ENCODE measurements at places on chromosomes 13 and 19. TPM values are rescaled to one million over a fixed set of nuclear protein-coding genes. Genes with fewer than 3 reads are reported as not detected.

KL gene
- 12.5 TPM for total RNA-seq

- DNase-seq: no peak
- no peaks in the 10 kb centered on the region for H3K4me1 ChIP-seq
- H3K27ac ChIP-seq: no peak overlapping the region
- no peaks in the 10 kb centered on the region for H3K36me3 ChIP-seq
These were observed 282.5 kb downstream of the ATP8A2 start for GRCh38 chr13:25654322-25654721.

- H3K27me3 ChIP-seq: no peaks in the 10 kb centered on the region
- H3K27ac ChIP-seq: no peak overlapping the region
- no peaks in the 10 kb centered on the region for H3K4me1 ChIP-seq
- no peaks in the 10 kb centered on the region for H3K36me3 ChIP-seq
- no peak overlapping the region for H3K4me3 ChIP-seq
These were observed 428.8 kb downstream of the DCT start for GRCh38 chr13:94050686-94051085.

CCDC70 gene
- total RNA-seq: not detected

DNA sequence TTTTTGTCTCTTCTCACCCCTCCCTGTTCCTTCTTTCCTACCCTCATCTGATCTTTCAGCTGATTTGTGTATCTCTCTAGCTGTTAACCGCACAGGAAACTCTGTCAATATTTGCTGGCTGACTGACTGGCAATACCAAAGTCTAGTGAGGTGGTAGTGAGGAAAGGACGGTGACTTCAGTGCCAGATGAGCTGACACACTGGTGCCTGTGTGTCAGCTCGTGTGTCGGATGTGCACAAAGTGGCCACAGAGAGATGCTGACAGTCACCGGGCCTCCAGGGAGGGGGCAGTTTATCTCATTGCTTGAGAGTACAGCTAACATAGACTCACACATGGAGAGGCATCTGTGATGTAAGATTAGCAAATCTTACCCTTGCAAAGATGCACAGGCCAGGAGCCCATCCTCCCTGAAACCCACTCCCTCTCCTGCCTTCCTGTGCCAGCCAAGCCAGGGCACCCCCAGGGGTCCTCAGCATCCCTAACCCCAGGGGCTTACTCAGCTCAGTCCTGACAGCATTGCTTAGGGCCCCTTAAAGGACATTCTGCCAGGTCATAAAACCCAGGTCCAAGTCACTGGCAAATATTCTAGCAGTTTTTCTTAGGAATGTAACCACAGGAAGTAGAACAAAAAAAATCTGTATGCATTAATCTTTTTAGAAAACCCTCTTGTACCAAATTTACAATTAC lies 80.2 kb downstream of the SHISA2 start:
- H3K4me1 ChIP-seq: no peaks in the 10 kb centered on the region
- no peak for DNase-seq
- no peaks in the 10 kb centered on the region for H3K27me3 ChIP-seq
- H3K27ac ChIP-seq: no peak overlapping the region
- no peaks in the 10 kb centered on the region for H3K36me3 ChIP-seq
- H3K4me3 ChIP-seq: no peak overlapping the region

DNA sequence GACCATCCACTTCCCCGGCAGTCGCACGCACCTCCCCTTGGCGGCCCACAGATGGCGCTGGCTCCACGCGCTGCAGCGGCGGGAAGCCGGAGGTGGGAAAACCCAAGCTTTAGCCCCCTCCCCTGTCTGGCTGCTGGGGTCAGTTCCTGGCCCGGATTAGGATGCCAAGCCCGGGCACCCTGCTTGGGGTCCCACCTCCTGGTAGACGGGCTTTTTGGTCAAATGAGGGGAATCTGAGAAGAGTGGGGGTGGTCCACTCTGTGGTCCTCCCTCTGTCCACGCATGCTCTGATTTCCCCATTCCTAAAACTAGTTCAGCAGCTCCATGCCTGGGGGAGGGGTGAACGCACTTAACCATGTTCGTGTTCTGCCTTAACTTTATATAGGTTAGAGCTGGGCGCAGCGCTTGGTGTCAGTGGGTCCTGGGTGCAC lies 8.1 kb upstream of the ADGRE2 start:
- no peaks in the 10 kb centered on the region for H3K4me1 ChIP-seq
- H3K36me3 ChIP-seq: no peaks in the 10 kb centered on the region
- no peaks in the 10 kb centered on the region for H3K27me3 ChIP-seq
- H3K4me3 ChIP-seq: no peak overlapping the region
- no peak overlapping the region for H3K27ac ChIP-seq

DNA sequence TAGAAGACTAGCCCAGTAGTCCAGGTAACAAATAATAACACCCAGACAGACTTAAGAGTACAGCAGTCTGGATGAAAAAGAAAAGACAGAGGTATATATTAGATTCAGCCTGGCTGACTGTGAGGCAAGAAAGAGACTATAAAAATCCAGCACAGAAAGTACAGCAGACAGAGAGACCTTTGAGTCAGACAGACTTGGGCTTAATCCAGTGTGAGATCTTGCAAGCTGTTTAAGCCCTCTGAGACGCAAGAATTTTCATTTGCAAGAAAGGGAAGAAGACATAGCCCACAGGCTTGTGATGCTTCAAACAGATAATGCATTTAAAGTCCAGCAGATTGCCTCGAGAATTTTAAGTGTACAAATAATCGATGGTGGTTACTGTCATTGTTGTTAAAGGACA lies 471.4 kb downstream of the LIG4 start:
- no peak overlapping the region for H3K4me3 ChIP-seq
- H3K36me3 ChIP-seq: no peaks in the 10 kb centered on the region
- no peaks in the 10 kb centered on the region for H3K4me1 ChIP-seq
- no peak for DNase-seq

SLC25A41 gene
- total RNA-seq: 0.28 TPM

- no peaks in the 10 kb centered on the region for H3K36me3 ChIP-seq
- no peak overlapping the region for H3K27ac ChIP-seq
- no peaks in the 10 kb centered on the region for H3K4me1 ChIP-seq
- no peak overlapping the region for H3K4me3 ChIP-seq
- no peaks in the 10 kb centered on the region for H3K27me3 ChIP-seq
These were observed 58.6 kb upstream of the SPRY2 start for GRCh38 chr13:80399340-80400163.

GRCh38 chr13:93687261-93687660 lies 460.7 kb downstream of the GPC6 start:
- no peaks in the 10 kb centered on the region for H3K4me1 ChIP-seq
- no peak overlapping the region for H3K4me3 ChIP-seq
- no peaks in the 10 kb centered on the region for H3K36me3 ChIP-seq

GRCh38 chr13:54347531-54347930 lies 1318.9 kb downstream of the OLFM4 start:
- H3K4me3 ChIP-seq: no peak overlapping the region
- H3K27me3 ChIP-seq: no peaks in the 10 kb centered on the region
- no peaks in the 10 kb centered on the region for H3K4me1 ChIP-seq

SPINT2 gene
- total RNA-seq: 381 TPM

GRCh38 chr19:29214411-29214810 lies 1.5 kb upstream of the UQCRFS1 start:
- no peak for DNase-seq
- H3K36me3 ChIP-seq: no peaks in the 10 kb centered on the region
- H3K27me3 ChIP-seq: no peaks in the 10 kb centered on the region

GRCh38 chr19:38837656-38838121 lies 6.1 kb upstream of the ECH1 start:
- H3K27me3 ChIP-seq: no peaks in the 10 kb centered on the region
- no peak for DNase-seq
- no peak overlapping the region for H3K4me3 ChIP-seq
- no peaks in the 10 kb centered on the region for H3K4me1 ChIP-seq

Data from kidney (tissue), 22 donors.